ENCODE measurements at places on chromosomes 6 and 20. TPM values are rescaled to one million over a fixed set of nuclear protein-coding genes. Genes with fewer than 3 reads are reported as not detected.

Gene UST
- total RNA-seq, result 11.7 TPM

Gene PKIB
- 172 TPM for total RNA-seq

Gene PDYN
- not detected for total RNA-seq

Gene HNF4A
- 88.0 TPM for total RNA-seq

- peaks cover 5% of the 10 kb centered on the region for H3K27me3 ChIP-seq
- H3K4me3 ChIP-seq, result no peak overlapping the region
- no peaks in the 10 kb centered on the region for H3K36me3 ChIP-seq
- H3K4me1 ChIP-seq, result no peaks in the 10 kb centered on the region
- DNase-seq, result no peak
- no peak overlapping the region for H3K27ac ChIP-seq
These were observed 315.7 kb upstream of the MOCS1 start for GRCh38 chr6:40249935-40250334.

GRCh38 chr20:61742097-61742825, 323.4 kb downstream of the TAF4 start:
- no peaks in the 10 kb centered on the region for H3K36me3 ChIP-seq
- no peaks in the 10 kb centered on the region for H3K4me1 ChIP-seq
- no peak for DNase-seq
- no peak overlapping the region for H3K4me3 ChIP-seq
- no peak overlapping the region for H3K27ac ChIP-seq

DNA sequence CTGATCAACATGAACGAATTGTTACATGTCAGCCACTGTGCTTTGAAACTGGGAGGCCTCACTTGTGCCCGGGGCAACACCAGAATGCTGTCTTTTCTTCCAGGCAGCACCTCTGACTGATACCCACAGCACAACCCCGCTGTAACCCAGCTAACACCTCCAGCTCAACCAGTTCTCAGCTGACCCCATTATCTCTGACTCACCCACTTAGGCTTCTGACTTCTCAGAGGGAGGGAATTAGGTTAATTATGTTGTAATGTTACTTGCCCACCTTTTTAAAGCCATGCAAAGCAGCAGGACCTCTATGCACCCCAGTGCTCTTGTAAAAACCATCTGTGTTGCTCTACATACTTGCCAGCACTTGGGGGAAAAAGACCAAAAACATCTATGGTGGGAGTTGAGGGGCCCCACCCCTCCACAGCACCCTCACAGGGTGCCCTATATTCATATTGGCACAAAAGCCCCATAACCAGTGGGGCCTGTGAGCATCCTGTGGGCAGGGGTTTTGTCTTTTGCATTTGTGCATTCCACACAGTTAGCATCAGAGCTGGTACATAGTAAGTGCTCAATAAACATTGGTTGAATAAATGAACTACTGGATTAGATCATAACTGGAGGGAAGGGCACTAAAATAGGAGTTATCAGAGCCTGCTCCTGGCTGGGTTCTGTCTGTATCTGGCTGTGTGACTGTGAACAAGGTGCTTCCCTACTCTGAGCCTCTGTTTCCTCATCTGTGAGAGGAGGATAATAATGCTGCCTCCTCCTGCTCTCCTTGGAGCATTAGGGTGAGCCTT, 22.3 kb downstream of the BNIP5 start:
- H3K4me1 ChIP-seq, result peaks cover 12% of the 10 kb centered on the region
- H3K27ac ChIP-seq, result peak overlapping the region; percentile 69
- H3K27me3 ChIP-seq, result no peaks in the 10 kb centered on the region
- no peaks in the 10 kb centered on the region for H3K36me3 ChIP-seq
- DNase-seq, result peak; percentile 73
- no peak overlapping the region for H3K4me3 ChIP-seq

- H3K27ac ChIP-seq, result no peak overlapping the region
- DNase-seq, result no peak
- no peaks in the 10 kb centered on the region for H3K36me3 ChIP-seq
- H3K4me1 ChIP-seq, result peaks cover 13% of the 10 kb centered on the region
These were observed 176.8 kb downstream of the VEGFA start for GRCh38 chr6:43946641-43947363.

GRCh38 chr6:90465686-90466085, 121.2 kb downstream of the MAP3K7 start:
- no peaks in the 10 kb centered on the region for H3K4me1 ChIP-seq
- no peak overlapping the region for H3K4me3 ChIP-seq
- no peaks in the 10 kb centered on the region for H3K36me3 ChIP-seq
- DNase-seq, result no peak
- no peak overlapping the region for H3K27ac ChIP-seq

DNA sequence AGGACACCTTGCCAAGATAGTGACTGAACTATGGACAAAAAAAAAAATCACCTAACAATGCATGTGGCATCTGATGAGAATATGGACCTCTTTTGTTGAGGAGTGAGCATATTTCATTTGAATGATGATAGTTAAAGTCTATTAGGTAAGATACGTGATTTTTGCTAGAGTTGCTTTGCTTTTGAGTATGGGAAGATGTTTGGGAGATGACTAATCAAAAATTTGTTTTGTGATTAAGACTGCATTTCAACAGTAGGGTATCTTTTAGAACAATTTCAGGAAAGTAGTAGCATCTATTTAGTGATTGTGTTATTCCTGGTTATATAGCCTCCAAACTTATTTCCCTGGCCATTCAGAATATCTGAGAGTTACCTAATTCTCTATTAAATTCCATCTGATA, 878.6 kb upstream of the CITED2 start:
- no peaks in the 10 kb centered on the region for H3K4me1 ChIP-seq
- no peak overlapping the region for H3K27ac ChIP-seq
- no peak overlapping the region for H3K4me3 ChIP-seq

DNA sequence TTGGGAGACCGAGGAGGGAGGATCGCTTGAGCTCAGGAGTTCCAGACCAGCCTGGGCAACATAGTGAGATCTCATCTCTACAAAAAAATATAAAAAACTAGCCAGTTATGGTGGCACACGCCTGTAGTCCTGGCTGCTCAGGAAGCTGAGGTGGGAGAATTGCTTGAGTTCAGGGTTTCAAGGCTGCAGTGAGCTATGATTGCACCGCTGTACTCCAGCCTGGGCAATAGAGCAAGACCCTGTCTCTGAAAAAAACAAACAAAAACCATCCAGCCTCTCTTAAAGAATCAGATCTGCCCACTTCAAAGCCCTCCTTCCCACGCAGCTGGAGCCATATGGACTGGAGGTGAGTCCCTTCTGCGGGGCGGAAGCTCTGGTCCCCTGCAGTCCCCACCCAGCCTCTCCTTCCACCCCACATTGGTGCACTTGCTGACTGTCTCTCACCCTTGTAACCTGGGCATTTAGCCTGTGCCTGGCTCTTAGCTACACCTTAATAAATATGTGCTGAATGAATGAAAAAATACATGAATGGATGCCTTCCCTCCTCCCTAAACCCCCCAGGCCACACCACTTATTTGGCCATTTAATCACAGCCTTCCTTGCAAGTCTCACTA, 7.2 kb upstream of the PARD6B start:
- peak overlapping the region; percentile 76 for H3K27ac ChIP-seq
- no peak overlapping the region for H3K4me3 ChIP-seq
- H3K4me1 ChIP-seq, result peaks cover 37% of the 10 kb centered on the region
- H3K36me3 ChIP-seq, result no peaks in the 10 kb centered on the region

DNA sequence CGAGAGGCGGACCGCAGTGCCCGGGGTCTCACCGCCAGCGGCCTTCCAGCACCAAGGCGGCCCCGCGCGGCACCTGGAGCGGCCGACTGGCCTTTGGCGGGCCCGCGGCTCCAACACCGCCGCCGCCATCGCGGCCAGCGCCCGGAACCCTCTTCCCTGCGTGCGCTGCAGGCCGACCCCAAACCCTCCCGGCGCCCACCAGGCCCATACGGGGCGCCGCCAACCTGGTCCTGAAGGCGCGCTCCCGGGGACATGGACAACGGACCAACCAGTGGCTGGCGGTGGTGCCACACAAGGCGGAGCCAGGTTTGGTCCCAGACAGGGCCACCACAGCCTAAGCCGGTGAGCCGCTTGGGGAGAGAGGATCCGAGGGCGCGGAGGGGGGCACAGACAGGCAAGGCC, 1514.8 kb upstream of the DEFB115 start:
- no peaks in the 10 kb centered on the region for H3K36me3 ChIP-seq
- no peak for DNase-seq
- no peak overlapping the region for H3K27ac ChIP-seq
- H3K4me1 ChIP-seq, result no peaks in the 10 kb centered on the region
- no peaks in the 10 kb centered on the region for H3K27me3 ChIP-seq

DNA sequence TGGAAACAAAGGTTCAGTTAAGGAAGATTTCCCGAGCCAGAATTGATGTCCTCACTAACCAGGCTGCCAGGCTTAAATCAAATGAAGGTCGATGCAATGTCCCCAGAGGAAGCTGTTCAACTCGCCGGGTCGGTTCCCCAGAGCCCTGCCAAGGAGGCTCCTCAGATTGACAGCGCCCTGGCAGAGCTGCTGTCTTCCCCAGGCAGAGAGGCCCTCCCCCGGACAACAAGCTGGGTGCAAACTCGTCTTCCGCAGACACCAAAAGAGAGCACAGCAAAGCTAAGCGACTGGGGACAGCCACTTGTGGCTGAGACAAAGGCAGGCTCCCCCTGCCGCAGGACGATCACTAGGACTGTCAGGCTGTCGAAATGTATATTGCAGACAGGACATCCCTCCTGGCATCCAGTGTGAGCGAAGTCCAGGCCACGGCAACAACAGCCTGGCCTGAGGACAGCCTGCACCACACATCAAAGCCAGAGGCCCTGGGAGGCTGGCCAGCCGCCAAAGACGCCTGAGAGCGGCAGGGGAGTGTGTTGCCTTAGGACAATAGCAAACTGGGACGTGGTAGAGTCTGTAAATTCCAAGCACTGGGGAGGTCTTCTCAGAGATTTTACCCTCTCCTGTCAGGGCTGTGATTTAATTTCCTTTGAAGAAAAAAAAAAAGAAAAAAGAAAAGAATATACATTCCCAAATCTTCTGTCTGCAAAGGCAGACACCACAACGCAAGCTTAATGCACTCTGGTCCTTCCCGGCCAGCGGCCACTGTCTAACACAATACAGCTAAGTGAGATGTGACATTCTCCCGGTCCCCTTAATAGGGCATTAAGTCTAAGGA, 99.1 kb downstream of the HIVEP2 start:
- DNase-seq, result peak; percentile 90
- H3K4me3 ChIP-seq, result peak overlapping the region; percentile 35
- peak overlapping the region; percentile 92 for H3K27ac ChIP-seq
- H3K36me3 ChIP-seq, result no peaks in the 10 kb centered on the region

DNA sequence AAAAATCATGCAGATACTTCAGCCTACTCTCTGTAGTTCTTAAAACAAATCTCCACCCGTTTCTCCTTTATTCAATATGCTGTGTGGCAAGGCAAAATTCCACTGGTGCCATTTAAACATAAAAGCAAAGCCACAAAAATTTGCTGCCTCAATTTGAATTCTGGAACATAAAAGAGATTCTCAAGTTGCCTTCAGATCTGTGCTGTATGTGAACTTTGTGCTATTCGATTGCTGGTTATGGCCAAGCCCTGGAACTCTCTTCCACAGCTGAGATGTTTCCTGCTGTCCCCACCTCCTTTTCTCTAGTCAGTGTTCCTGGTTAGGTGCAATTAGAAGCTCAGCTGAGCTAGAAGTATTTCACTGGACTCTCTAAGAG, 395.3 kb upstream of the BTBD3 start:
- no peaks in the 10 kb centered on the region for H3K4me1 ChIP-seq
- no peaks in the 10 kb centered on the region for H3K27me3 ChIP-seq
- no peak overlapping the region for H3K27ac ChIP-seq
- no peak overlapping the region for H3K4me3 ChIP-seq
- no peak for DNase-seq

- H3K4me3 ChIP-seq, result no peak overlapping the region
- no peaks in the 10 kb centered on the region for H3K4me1 ChIP-seq
- H3K27ac ChIP-seq, result no peak overlapping the region
These were observed 136.5 kb downstream of the CDKAL1 start for GRCh38 chr6:20670750-20671149.

DNA sequence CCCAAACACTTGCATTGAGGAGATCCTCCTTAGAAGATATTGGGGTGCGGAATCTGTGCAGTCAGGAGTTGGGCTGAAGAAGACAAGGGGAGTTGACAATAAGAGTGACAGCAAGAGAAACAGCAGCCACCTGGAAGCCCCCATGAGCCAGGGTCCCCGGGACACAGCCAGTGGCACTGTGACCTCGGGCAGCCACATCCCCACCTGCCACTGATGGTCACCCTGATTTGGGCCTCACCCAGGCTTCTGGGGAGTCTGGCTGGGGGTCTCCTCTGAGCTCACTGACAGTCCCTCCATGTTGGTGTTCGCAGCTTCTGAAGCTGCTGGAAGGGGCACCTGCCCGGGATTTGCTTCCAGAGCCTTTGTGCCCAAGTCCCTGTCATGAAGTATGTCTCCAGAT, 123.5 kb downstream of the TTLL2 start:
- no peaks in the 10 kb centered on the region for H3K36me3 ChIP-seq
- H3K4me3 ChIP-seq, result no peak overlapping the region
- H3K27me3 ChIP-seq, result no peaks in the 10 kb centered on the region
- no peak overlapping the region for H3K27ac ChIP-seq

DNA sequence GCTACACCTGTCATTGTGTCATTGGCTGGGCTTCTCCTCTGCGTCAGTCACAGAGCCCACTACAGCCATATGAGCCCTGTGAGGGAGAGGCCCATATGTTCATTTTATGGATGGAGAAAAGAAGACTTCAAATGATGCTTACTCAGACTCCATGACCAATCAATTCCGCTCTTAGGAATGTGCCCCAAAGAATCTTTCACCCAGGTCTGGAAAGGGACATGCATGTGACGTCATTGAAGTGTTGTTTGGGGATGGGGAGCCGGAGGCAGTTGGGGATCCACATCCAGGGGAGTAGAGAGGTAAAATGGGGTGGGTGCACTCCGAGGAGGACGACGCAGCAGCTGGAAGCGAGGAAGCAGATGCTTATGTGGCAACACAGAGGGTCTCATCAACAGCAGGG, 9.6 kb upstream of the C6orf132 start:
- H3K4me3 ChIP-seq, result no peak overlapping the region
- H3K27me3 ChIP-seq, result no peaks in the 10 kb centered on the region
- DNase-seq, result no peak

GRCh38 chr20:309841-310644, 12.7 kb downstream of the ZCCHC3 start:
- no peaks in the 10 kb centered on the region for H3K27me3 ChIP-seq
- H3K27ac ChIP-seq, result peak overlapping the region; percentile 97
- H3K4me3 ChIP-seq, result peak overlapping the region; percentile 15
- peaks cover 11% of the 10 kb centered on the region for H3K4me1 ChIP-seq

DNA sequence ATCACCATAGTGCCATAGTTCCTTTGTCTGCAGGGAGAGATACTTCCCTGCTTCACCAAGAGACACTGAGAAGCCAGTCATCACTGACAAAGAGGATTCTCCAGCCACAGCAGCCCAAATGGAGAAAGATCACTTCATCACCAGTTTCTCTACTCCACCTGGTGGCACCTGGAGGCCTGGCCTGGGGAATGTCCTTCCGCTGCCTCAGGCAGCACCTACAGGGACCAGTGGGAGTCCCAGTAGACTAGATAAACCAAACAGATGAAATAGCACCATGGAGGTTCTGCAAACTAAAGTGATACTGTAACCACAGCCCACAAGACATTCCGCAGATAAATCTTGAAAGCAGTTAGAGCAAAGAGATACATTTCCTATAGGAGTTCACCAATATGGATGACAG, 266.5 kb downstream of the C6orf118 start:
- no peak overlapping the region for H3K27ac ChIP-seq
- H3K36me3 ChIP-seq, result no peaks in the 10 kb centered on the region
- no peak for DNase-seq
- no peaks in the 10 kb centered on the region for H3K27me3 ChIP-seq
- no peaks in the 10 kb centered on the region for H3K4me1 ChIP-seq

- no peaks in the 10 kb centered on the region for H3K36me3 ChIP-seq
- H3K27ac ChIP-seq, result no peak overlapping the region
- no peak overlapping the region for H3K4me3 ChIP-seq
- DNase-seq, result no peak
- H3K4me1 ChIP-seq, result peaks cover 41% of the 10 kb centered on the region
These were observed 6.4 kb downstream of the ACSS1 start for GRCh38 chr20:25051386-25052155.
